AG04449 (cell line): ENCODE measurements at places on chromosomes 7 and 10.

DNA sequence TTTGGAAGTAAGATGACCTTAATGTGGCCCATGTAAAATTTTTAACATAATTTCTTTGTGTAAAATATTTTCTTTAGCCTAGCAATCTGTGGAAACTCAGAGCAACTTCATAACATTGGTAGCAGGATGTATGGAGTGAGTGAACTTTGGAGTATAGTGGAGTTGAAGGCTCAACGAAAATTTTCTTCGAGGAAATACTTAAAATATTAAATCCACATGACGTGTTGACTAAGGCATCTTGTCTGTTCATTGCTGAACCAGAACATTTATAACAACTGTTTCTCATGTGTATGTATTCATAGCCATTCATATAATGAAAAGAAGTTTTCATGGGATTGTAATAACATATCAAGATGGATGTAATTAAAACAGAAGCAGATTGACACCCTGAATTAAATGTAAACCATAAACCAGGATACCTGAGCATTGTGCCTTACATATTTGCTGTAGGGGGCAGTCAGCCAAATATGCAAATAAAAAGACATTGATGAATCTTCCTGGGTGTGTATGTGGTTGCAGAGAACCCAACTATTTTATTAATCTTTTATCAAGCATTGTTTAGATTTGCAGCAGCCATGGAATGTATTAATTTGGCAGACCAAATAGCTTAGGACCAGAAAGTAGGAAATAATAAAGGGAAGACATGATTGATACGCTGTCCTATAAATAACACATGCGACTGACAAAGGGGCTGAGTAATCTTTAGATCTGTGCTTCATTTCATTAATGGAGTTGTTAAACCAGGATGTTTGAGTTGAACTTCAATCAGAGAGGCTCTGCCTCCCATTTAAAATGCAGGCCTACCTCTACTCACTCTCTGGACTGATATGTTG is 11.5 kb downstream of the AUTS2 start:
- DNase-seq, result no peak

DNA sequence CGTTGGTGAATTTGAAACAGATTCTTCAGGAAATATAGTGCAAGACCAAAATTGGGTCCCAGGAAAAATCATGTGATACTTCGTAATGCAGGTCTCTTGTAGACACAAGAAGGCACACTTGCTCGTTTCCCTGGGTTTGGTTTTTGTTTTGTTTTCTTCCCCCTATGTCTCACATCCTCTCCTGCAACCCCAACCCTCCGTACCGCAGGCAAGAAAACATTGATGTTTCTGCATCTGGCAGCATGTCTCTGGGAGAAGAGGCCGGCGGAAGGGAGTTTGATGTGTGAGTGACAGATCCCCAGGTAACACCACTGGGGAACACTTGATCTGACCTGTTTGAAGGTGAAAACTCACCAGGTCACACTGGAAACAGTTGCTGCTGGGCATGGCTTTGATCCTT is 718.5 kb downstream of the AUTS2 start:
- DNase-seq, result no peak

GRCh38 chr7:15489383-15489782 is 72.4 kb downstream of the AGMO start:
- DNase-seq, result no peak

DNA sequence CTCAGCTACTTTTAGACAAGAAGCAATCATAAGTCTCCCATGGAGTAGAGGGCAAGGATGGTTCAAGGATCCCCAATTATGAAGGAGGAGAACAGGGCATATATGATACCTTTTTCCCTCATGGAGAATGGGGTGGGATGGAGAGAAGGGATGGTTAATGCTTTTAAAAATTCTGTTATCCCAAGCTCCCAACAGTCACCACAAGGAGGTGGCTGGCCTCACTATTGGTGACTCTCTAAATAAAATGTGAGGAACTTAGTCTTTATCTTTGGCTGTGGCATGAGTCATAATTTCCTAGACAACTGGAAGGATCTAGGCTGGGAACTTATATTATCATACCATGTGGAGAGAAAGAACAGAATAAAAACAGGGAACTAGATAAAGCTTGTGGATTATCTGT is 297.0 kb downstream of the PHTF2 start:
- peak; percentile 40 for DNase-seq

GRCh38 chr10:34885898-34886297 is 70.8 kb upstream of the PARD3 start:
- DNase-seq, result no peak

DNA sequence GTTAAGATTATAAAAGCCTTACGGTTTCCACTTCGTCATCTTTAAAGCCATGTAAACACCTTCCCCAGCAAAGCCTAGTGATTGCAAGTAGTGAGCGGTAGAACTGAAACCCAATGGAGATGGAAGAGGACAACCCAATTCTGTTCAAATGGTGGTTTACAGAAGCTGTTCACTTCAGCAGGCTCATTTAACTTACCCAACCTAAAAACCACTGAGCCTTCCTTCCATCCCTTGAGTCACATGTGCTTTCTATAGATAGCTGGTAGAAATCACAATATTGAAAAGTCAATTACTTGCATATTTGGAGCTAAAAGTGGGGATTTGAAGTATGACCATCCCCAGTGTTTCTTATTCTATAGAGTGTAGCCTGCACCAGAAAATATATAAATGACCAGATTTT is 667.7 kb downstream of the SUGCT start:
- DNase-seq, result no peak

DNA sequence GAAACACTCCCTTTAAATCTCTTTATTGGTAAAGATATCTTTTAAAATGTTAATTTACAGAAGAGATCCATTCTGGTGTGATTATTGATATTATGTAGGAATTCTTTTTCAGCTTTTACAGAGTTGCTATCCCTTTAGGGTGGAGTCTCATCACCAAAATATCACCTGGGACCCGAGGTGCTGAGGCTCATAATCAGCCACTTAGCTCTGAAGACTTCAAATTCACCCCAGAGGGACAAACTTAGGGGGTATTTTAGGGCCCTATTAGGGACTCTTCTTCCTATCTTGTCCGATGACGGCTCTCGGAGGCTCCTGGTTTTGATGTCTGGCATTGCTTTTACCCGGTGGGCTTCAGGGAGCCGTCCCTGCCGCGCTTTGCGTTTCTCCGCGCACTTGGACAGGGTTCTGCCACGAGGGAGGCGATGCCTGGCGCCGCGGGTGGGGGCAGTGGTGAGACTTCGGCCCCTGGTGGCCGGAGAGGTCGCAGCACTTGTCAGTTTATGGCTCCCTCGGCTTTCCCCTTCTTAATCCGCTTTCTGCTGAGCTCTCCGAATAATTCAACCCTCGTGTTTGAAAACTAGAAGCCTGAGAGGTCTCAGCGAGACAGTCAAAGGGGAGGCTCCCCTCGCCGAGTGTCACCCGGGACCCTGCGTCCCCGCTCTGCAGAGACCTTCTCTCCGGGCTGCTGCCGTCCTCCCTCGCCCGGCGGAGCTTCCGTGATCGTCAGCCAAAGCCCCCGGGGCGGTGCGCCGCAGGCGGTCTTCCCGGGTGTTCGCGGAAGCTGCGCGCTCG is 27.8 kb downstream of the RBM20 start:
- DNase-seq, result no peak

GRCh38 chr10:14879928-14880193 is 1.2 kb downstream of the SUV39H2 start:
- no peak for DNase-seq

DNA sequence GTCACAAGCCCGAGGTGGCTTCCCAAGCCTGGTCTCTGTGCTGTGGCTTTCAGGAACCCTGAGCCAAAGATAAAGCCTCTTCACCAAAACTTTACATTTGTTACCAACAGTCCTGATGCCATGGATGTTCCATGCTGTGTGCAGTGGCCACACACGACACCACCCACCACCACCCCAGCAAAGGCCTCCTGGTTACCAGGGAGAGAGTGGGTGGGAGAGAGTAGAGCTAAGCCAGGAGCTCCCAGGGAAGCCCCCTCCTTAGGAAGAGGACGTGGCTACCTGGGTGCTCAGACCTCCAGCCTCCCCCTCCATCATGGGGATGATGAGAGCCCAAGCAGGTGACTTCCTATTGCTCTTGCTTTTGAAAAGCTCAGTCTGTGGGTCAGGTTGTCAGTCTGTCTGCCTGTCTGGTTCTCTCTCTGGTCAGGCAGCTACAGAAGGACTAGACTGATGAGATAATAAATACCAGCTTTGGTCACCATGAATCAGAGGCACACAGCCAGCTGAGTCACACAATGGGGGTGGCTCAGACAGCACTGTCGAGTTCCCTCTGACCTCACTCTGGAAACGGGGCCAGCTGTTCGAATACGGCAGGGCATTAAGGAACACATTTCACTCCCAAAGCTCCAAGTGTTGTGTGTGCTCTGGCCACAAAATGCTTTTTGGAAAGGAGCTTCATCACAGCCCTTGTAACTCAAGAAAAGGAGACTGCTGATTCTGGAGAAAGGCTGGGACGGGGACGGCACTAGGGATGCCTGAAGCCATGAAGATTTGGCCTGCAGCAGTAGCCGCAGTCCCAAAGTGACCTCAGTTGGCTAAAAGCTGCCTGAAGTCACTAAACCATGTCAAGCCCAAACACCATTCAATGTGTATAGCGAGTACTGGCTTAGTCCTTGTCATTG is 166.0 kb downstream of the FANK1 start:
- peak; percentile 96 for DNase-seq

DNA sequence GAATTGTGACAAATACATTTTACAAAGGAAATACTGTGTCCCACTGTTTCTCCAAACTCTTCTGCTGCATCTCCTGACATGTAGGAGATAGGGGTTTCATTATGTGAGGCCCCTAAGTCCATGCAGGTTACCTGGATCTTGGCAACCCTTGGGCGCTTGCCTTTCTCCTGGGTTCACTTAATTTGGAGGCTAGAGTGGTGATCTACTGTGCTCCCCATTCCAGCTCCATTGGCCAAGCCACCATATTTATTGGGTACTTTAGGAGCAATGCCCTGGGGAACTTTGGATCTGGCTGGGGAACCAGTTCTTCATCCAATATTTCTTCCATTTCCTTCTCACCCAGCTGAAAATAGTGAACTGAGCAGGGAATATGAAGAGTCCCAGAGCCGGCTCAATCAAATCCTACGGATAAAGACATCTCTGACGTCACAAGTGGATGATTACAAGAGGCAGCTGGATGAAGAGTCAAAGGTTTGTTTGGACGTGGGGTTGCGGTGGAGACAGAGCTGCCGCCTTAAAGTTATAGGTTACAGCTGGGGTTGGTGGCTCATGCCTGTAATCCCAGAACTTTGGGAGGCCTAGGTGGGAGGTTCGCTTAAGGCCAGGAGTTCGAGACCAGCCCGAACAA is 18.5 kb downstream of the MYH16 start:
- no peak for DNase-seq

GRCh38 chr10:119481781-119482426 is 60.6 kb downstream of the RGS10 start:
- no peak for DNase-seq

DNA sequence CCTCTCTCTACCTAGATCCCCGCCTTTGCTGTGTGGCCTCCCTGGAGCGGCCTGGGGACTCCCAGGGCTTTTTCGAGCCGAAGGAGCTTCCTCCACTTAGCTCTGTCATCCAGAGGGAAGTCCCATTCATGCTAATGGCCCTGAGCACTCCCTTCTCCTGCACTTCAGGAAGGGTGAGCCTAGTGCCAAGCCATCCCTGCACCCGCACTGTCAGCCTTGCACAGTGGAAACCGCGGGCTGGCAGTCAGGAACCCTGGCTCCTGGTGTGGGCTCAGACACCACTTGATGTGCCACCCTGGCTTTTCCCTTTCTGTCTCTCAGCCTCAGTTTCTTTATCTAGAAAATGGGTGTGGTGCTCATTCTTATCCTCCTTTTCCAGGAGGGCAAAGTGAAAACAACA is 131.6 kb downstream of the ZMIZ1 start:
- DNase-seq, result no peak

DNA sequence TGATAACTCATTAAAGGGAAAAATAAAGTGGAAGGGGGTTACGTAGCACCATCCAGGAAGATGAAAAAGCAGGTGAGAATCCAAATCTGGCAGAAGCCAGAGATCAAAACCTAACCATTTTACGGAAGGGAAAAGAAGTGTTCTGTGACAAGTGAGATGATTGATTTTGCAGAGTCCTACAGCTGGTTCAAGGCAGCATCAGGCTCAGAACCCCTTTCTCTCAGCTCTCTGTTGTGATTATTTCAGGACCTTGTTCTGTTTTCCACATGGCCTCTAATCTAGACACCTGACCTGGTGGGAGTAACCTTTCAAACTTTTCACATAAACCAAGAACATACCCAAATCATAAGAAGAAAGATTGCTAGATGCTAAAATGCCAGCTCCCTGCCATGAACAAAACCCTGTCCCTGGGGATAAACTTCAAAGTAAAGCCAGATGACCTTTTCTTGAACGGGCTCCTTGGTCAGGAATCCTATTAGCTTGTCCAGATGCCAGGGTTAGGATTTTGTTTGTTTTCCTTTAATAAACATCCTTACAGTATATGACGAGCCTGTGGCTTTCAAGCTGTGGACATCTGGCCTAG is 5.9 kb downstream of the DUSP5 start:
- no peak for DNase-seq

GRCh38 chr10:80684259-80684658 is 146.6 kb downstream of the SH2D4B start:
- DNase-seq, result no peak

GRCh38 chr10:22911889-22912762 is 15.7 kb upstream of the ARMC3 start:
- DNase-seq, result no peak

GRCh38 chr10:128165536-128165935 is 39.3 kb upstream of the MKI67 start:
- no peak for DNase-seq

DNA sequence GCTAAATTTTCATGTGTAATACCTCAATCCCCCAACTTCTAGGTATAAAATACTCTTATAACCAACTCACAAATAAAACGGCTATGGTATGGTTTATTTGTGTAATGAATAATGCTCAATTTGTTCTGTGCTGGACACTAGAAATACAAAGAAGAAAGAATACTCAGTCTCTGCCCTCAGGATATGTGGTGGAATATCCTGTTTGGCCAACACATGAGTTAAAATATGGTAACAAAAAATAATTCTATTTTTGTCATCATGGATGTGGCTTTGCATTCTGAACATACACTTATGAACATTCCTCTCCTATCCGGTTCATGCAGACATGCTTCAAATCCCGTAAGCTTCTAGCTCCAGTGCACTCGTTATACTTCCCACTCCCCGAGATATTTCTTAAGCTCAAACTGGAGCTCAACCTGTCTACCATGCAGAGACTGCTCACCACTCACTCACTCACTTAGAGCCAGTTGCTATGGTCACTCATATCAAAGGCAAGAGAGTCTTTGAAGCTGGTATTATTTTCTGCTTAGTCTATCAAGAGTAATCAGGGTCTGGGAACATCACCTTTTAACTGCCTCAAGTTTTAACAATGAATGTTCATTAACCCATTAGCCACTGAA is 53.8 kb upstream of the SLC16A12 start:
- no peak for DNase-seq

- no peak for DNase-seq
These were observed 999 bp downstream of the ITIH5 start for GRCh38 chr10:7665767-7666166.

- no peak for DNase-seq
These were observed 245.0 kb downstream of the MGMT start for GRCh38 chr10:129712000-129712399.
